Activated CD4-positive, alpha-beta T cell treated with anti-CD3 and anti-CD28 coated beads, Interleukin-10, Interleukin-2, amounts not matched to agents 100 ng/mL and 50 ng/mL, durations not matched to agents 16 hours and 8 hours (primary cell): ENCODE measurements at places on chromosomes 2 and 18.

DNA sequence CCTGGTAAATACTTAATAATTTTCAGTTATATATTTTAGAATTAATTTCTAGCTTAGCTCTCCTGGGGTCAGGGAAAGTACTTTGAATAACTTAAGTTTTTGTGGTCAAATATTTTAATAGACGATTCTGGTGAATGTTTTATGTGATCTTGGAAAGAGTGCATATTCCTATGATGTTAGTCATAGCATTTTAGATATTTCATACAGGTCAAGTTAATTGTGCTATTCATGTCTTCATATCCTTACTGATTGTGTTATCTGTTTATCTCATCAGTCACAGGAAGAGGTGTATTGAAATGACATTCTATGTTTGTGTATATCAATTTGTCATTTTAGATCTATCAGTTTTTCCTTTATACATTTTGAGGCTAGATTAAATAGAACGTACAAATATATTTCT is 576.2 kb downstream of the CPS1 start:
- DNase-seq: no peak

DNA sequence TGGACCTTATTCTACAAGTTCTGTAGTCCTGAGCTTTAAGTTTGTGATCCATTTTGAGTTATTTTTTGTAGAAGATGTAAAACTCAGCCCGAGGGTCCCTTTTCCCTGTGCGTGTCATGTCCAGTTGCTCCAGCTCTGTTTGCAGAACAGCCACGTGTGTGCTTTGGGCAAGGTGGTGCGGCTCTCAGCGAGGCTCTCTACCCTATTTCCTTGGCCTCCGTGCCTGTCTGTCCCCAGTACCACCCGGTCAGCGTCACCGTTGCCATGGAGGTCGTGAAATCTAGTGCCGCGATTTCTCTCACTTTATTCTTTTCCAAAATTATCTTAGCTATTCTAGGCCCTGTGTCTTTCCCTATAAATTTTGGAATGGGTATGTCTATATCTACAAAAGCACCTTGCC is 141.0 kb upstream of the CTDP1 start:
- DNase-seq: no peak

- no peak for DNase-seq
Measured at GRCh38 chr2:176612736-176613135, 343.5 kb downstream of the MTX2 start.

GRCh38 chr2:213315168-213315876 is 31.1 kb downstream of the SPAG16 start:
- DNase-seq: no peak

- DNase-seq: no peak
Measured at GRCh38 chr2:109511168-109511567, 102.6 kb downstream of the SEPTIN10 start.

GRCh38 chr2:135740206-135740605 is 1.4 kb upstream of the UBXN4 start:
- DNase-seq: no peak

DNA sequence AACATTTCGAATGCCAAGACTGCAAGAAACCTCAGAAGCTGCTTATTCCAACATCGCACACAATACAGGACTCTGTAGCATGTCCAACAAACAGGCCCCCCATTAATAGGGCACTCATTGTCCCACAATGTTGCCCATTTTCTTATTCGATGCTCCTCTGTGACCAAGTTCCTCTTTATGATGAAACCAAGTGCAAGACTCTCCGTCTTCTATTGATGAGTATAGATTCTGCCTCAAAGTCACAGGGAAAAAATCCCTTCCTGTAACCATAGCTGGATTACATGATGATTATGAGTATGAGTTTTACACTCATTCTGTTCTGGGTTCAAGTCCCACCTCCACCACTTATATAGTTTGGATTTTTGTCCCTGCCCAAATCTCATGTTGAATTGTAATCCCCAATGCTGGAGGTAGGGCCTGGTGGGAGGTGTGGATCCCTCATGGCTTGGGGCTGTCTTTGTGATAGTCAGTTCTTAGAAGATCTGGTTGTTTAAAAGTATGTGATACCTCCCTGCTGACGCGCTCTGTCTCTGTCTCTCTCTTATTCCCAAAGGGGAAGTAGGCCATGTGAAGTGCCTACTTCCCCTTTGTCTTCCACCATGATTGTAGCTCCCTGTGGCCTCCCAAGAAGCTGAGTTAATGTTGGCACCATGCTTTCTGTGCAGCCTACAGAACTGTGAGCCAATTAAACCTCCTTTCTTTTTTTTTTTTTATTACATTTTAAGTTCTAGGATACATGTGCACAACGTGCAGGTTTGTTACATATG is 148.7 kb downstream of the OSR1 start:
- no peak for DNase-seq

DNA sequence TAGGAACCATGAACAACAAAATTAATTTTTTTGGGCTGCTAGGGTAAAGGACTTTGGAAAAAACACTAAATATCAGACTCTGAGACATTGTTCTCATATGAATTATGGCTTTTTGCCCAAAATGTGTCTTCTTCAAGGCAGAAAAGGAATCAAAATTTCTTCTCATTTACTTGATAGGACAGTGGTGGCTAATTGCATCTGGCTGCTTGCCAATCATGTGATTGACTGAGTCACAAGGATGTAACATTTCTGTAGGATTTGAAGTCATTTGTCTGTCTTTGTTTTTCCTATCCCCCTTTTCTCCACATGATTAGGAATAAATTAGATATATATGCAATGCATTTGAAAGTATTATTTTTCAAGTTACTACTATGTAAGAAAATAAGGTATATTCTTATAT is 130.2 kb downstream of the SLC4A10 start:
- no peak for DNase-seq

DNA sequence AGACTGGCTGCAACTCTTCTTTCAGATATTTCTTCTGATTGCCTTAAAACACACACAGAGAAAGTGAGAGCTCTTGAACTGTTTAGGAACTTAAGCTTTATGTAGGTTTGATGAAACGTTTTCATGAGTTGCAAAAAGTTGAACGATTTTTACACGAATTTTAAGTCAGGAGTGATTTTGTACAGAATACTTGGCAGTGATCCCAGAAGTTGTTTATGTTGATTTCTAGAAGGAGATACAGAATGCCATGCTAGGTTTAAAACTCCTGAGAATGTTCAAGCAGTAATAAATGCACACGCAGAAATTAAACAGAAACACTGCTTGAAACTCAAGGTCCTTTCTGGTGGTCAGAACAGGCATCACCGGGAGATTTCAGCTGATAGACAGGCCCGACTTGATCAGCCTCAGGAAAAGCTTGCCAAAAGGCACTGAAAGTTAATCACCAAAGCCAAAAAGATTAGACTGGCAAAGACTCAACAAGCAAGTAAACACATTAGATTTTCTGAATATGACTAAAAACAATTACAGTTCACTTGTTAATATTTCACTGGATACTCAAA is 123.1 kb downstream of the SOCS6 start:
- DNase-seq: no peak

DNA sequence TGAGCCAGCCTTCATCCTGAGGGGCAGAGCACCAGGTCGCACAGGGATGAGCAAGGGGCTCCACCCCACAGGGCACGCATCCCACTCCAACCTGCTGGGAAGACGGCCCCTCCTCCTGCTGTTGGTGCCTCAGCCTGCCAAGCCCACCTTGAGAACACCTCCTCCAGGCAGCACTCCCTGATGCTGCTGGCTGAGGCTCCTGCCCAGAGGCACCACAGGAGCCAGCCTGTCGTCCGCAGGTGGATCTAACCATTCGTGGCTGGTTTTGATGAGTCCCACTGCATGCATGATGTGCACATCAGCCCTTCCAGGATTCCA is 58.4 kb downstream of the BIN1 start:
- no peak for DNase-seq

- peak; percentile 61 for DNase-seq
Measured at GRCh38 chr2:152740743-152741328, 22.4 kb downstream of the ARL6IP6 start.
